Fibroblast of skin of right quadriceps (primary cell): ENCODE measurements at places on chromosomes 6 and 20.
A peak's percentile ranks its signal among the peaks of the same experiment; 100 is the strongest.

GRCh38 chr20:45998337-45998736, 10.4 kb upstream of the MMP9 start:
- no peak for DNase-seq

DNA sequence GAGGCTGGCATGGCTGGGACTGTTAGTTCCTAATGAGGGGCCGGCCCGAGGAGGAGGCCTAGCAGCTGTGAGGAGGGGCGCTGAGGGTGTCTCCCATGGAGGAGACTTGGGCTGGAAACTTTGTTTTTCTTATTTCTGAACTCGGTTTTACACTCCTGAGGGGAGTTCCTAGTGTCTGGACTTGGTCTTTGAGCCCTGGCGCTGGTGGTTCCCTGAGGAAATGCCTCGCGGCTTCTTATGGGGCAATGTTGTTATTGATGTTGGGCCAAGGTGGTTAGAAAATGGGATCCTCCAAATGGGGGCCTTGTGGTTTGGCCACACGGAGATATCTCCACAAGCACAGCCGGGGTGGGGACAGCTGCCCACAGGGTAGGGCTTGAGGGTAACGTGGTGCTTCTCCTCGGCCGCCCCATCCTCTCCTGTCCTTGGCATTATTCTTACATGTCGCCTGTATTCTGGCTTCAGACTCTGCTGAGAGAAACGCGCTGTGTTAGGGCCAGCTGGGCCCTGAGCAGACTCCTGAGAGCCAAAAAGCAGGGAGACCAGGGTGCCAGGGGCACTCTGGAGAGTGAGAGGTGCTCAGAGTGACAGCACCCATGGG, 136.9 kb downstream of the FOXO3 start:
- no peak for DNase-seq

DNA sequence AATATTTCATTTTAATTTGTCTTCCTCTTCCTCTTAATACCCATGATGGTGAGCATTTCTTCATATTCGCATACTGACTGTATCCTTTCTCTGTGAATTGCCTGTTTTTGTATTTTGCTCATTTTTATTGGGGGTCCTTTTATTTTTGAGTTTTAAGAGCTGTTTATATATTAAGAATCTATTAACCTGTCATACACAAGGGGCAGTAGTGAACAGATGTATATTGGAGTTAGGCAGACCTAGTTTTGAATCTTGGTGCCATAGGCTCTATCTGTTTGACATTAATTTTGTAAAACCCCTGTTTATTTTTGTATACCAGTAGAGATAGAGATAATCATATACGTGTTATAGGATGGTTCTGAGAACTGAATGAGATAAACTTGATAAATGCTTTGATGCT, 3.1 kb upstream of the WFDC5 start:
- DNase-seq = no peak

- DNase-seq = peak; percentile 19
Observed at GRCh38 chr6:39137245-39137644, 22.3 kb upstream of the SAYSD1 start.

DNA sequence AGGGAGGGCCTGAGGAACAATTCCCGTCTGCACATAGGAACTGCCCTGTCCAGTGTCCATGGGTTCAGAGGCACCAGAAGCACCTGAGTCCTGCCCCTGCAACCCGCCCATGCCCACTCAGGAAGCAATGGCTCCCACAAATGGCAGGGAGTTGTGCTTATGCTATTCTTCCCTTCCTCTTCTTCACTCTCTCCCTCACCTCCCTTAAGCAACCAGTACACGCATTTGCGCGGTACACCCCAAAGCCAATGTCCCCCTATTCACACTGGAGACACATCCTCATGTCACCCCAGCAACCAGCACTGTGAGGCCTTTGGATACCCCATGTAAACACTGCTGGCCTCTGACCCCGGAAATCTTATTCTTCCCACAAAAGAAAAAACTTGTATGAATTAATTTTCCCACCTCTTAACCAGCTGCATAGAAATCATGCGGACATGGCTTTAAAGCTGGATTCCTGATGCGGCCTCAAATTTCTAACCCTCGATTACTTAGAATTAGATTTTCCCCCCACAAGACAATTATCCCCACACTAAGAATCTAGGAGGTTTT, 30.9 kb downstream of the FYN start:
- no peak for DNase-seq

GRCh38 chr20:35518955-35519354, 10.5 kb downstream of the C20orf173 start:
- no peak for DNase-seq
